ENCODE measurements at places on chromosomes 3 and 15.

DNA sequence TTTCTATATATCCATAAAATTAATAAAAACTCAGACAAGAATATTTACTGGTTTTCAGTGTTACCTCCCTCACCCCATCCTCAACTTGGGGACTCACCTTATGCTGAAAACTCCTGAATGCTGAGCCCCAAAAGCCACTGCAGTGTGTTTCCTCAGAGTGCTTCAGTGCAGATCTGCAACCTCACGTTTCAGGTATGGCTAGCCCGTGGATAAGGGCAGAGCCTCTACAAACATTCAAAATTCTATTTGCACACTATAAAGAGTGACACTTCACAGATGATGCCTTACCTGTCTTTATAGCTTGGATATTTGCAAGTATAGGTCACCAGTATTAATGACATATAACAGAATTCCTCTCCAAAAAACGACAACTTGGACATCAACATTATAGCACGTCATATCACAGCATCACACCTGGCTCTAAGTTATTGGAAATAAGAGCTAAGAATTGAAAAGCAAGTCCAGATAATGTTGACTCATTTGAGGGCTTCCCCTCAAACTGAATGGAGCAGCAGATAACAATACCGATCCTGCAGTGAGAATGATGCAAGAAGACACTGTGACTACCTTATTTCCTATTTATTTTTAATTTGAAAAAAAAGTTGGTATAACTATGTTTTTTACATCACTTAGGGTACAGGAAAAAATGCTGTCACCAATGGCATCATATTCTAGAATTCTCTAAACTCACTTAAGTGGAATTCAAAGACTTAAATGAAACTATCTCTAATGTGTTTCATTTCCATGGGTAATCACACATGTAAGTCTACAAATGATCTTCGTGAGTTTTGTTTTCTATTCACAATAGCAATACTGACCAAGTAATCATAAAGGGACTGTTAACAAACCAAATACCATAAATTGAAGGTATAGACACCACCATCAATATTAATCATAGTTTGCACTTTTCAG, 40.7 kb upstream of the RSL24D1 start:
- DNase-seq = no peak

DNA sequence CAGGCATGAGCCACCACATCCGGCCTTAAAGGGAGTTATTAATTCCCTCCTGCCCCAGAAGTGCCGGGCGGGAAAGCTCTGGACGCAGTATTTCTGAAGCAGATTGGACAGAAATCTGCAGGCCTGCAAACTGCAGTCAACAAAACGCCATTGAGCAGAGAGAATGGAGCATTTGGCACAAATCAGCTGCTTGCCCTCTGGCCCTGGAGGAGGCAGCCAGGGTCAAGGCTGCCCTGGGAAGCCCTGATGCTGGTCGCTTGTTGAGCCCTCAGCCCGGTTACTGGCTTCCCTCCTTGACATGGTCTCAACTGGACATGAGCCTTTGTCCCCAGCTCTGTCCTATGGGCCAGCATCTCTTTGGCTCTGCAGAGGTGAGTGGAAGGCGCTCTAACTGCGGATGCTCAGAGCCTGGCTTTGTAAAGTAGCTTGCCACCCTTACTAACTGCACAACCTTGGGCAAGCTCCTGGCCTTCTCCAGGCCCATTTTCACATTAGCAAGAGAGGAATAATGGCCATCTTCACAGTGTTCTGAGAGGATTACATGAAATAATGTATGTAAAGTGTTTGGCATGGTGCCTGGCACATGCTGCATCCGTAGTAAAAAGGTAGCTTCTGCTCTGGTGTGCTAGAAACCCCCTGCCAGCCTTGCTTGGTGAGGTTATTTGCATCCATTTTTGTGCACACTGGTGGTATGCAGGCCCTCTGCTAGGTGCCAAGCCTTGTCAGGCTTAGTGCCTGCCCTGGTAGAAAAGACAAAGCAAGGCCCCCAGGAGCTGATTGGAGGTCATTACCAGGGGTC, 4.1 kb downstream of the SEMA4B start:
- DNase-seq = no peak

DNA sequence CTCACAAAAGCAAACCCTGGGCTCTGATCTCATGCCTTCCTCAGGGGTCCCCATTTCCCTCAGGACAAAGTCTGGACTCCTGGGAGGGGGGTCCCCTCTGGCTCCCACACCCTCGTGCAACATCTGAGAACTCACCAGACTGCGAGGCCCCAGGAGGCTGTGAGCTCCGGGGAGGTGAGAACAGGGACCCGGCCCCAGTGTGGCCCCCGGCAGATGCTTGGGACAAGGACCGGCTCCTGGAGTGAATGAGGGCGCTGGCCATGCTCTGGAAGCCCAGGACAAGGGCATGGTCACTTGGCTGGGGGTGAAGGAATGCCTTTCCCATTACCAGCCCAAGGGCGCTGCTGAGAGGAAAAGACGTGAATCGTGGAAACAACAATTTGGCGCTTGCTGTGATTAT, 48.0 kb downstream of the LINGO1 start:
- DNase-seq = no peak

DNA sequence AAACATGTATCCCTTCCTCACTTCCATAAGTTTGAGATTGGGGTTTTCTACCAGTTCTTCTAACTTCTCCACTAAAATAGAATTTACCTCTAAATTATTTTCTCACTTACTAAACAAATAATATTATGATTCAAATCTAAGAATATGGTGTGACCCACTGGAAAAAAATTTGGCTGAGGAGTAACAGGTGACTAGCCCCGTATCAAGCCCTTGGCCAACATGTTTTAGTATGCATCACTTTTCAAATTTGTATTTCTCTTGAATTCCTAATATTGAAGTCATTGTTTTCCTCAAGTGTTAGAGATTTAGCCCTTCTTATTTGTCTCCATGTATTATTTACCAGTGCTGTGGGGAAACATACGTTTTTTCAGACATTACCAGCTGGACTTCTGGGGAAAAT, 759.4 kb downstream of the NSUN3 start:
- DNase-seq = no peak

DNA sequence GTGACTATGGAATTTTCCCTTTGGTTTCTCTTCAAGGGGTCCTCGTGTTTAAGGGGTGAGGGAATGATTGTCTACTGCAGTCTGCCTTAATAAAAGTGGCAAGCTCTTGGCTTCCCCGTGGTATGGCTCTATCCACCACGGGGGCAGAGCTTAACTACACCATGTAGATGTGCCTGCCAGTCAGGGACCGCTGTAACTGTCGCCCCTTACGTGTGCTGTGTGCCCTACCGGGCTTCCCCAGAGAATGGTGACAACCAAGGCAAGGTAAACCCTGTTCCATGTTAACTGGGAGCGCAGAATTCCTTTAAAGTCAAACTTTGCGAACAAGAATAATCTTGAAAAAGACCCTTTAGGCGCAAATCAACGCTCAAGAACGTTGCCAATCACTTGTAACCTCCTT, 966 bp upstream of the C3orf80 start:
- no peak for DNase-seq
